ENCODE measurements at places on chromosomes 7 and 10. TPM values are rescaled to one million over a fixed set of nuclear protein-coding genes. Genes with fewer than 3 reads are reported as not detected.

The UFSP1 gene
- 9.0 TPM for total RNA-seq

The DNAH11 gene
- total RNA-seq: 0.35 TPM

The PRPS1L1 gene
- not detected for total RNA-seq

The FAM237B gene
- total RNA-seq: not detected

The PNLIPRP3 gene
- not detected for total RNA-seq

The UTF1 gene
- not detected for total RNA-seq

The SPDYE5 gene
- total RNA-seq: not detected

The APBB1IP gene
- 86.5 TPM for total RNA-seq

The PPP1R3C gene
- not detected for total RNA-seq

The SLC26A5 gene
- total RNA-seq: not detected

The MPP7 gene
- total RNA-seq: 35.8 TPM

The AGBL3 gene
- 3.1 TPM for total RNA-seq

The TAS2R5 gene
- total RNA-seq: 2.1 TPM

The RBP4 gene
- total RNA-seq: not detected

The ACTL6B gene
- total RNA-seq: not detected

The MEOX2 gene
- total RNA-seq: not detected

The LRRC4 gene
- not detected for total RNA-seq

The AHCYL2 gene
- 17.6 TPM for total RNA-seq

The POU6F2 gene
- not detected for total RNA-seq

The CALD1 gene
- total RNA-seq: 1.8 TPM

The TMEM236 gene
- total RNA-seq: not detected

The SFMBT2 gene
- 32.7 TPM for total RNA-seq

The PNLIP gene
- 2.3 TPM for total RNA-seq

The RPA3 gene
- 26.8 TPM for total RNA-seq

The HTR7 gene
- total RNA-seq: not detected

The CLCN1 gene
- total RNA-seq: not detected

The CLDN4 gene
- 0.53 TPM for total RNA-seq

The NODAL gene
- total RNA-seq: not detected

The SPDYE8 gene
- total RNA-seq: not detected

The SRRM3 gene
- not detected for total RNA-seq

The ITPRID1 gene
- not detected for total RNA-seq

The SLC16A12 gene
- not detected for total RNA-seq

The CRPPA gene
- total RNA-seq: 1.4 TPM

The ANTXRL gene
- total RNA-seq: 0.69 TPM

The MSMB gene
- not detected for total RNA-seq

The DENND2A gene
- total RNA-seq: 0.09 TPM

The CHST15 gene
- 2.4 TPM for total RNA-seq

The SORCS3 gene
- not detected for total RNA-seq

The SVOPL gene
- not detected for total RNA-seq

The CCL24 gene
- total RNA-seq: not detected

The FOXI2 gene
- total RNA-seq: not detected

The IGFBP1 gene
- total RNA-seq: not detected

The GPR37 gene
- total RNA-seq: not detected

The GPR141 gene
- total RNA-seq: 6.3 TPM

The CELF2 gene
- 225 TPM for total RNA-seq

The FAM25A gene
- total RNA-seq: not detected

The TBATA gene
- not detected for total RNA-seq

The PPP1R17 gene
- total RNA-seq: not detected

The CCDC3 gene
- total RNA-seq: not detected

The LRRD1 gene
- not detected for total RNA-seq

The FIGNL1 gene
- total RNA-seq: 14.5 TPM

The SPDYE9 gene
- total RNA-seq: not detected

The SORCS1 gene
- not detected for total RNA-seq

The CLEC2L gene
- not detected for total RNA-seq

The SEC23IP gene
- 61.4 TPM for total RNA-seq

The DHTKD1 gene
- 9.3 TPM for total RNA-seq
